ENCODE measurements at places on chromosomes 3 and 15.

DNA sequence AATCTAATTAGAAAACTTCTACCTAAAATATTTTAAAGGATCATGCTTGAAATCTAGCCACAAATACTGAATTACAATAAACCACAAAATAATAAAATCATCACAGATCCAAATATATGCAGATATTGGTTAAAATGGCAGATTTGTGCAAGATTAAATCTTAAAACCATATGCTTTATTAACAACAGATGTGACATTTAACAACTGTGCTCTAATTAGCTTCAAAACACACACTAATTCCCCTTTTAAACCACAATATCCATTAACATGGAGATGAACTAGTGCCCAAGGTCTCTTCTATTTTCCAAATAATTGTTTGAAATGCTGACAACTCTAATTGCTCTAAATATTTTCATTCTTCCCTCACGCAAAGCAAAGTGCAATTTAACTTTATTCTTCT lies 1530.3 kb downstream of the SI start:
- no peak for DNase-seq

DNA sequence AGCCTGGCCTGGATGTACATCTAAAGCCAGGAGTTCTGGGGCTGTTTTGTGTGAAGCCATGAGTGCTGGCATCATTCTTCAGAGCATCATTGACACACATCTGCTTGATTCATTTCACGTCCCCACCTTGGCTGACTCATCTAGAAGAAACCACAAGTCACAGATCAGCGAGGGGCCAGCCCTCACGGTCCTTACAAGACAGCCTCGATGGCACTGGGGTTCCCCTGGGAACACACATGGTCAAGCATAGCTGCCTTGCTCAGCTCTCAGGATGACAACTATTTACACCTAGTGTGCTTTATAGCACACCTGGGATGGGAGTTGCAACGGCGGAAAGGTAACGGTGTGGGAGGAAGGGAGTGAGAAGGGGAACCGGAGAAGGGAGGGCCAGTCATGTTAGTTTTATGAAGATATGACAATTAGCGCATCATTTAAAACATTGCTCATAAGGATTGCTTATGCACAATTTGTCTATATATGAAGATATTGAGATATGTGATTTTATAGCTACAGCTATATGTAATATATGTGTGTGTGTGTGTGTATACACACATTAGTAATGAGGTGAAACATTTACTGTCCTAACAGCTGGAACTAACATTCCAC lies 227.1 kb downstream of the RPLP1 start:
- no peak for DNase-seq

DNA sequence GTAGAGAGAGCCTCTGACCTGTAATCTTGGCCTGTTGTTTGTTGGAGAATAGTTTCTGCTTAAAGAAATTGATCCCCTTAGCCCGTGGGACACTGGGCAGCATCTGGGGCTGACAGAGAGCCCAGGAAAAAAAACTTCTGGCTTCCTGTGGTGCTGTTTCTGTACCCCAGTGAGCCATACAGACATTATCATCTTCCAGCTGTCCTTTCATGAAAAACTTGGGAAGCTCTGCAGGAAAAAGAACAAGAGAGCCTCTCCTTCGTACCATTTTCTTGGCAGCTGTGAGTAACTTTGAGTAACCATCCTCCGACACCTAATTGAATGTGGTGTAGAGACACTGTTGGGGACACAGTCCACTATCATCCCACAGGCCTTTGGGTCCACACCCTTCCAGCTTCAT lies 333.0 kb downstream of the SHQ1 start:
- no peak for DNase-seq

DNA sequence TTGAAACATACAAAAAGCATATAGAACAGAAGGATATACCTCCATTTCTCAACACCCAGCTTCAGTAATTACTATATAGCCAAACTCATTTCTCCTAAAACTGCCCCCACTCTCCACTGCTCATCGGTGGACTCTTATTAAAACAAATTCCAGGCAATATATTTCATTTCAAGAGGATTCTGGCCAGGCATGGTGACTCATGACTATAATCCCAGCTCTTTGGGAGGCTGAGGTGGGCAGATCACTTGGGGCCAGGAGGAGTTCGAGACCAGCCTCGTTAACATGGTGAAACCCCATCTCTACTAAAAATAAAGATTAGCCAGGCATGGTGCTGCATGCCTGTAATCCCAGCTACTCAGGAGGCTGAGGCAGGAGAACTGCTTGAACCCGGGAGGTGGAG lies 40.9 kb downstream of the SNX4 start:
- no peak for DNase-seq

DNA sequence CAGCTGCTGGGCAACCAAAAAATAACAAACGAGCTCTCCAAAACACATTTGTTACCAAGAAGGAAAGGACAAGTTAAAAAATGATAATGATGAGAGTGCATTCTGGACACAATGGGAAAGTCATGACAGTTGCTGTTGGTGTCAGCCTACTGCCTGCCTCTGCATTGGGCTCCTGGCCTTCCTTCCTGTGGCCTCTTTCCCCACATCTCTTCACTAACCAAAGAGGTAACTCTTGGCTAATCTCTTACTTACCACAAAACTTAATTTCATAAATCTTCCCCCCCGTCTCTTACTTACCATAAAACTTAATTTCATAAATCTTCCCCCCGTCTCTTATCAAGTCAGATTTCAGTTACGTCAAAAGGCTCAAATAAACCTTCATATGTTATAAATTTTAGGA lies 58.6 kb downstream of the AGTR1 start:
- no peak for DNase-seq

DNA sequence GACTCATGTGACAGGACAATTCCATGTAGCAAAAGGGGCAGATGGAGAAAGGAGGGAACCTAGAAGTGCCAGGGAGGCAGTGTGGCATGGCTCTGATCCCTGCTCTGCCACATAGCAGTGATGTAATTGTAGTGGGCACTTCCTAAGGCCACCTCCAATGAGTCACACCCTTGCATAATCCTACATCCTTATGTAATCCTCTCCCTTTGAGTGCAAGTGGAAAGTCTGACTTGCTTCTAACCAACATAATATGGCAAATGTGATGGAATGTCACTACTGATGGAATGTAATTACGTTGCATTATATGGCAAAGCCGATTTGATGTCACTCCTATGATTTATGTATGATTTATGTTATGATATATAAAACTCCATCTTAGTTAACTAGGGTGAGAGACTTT lies 72.9 kb upstream of the ATP2C1 start:
- DNase-seq: no peak

DNA sequence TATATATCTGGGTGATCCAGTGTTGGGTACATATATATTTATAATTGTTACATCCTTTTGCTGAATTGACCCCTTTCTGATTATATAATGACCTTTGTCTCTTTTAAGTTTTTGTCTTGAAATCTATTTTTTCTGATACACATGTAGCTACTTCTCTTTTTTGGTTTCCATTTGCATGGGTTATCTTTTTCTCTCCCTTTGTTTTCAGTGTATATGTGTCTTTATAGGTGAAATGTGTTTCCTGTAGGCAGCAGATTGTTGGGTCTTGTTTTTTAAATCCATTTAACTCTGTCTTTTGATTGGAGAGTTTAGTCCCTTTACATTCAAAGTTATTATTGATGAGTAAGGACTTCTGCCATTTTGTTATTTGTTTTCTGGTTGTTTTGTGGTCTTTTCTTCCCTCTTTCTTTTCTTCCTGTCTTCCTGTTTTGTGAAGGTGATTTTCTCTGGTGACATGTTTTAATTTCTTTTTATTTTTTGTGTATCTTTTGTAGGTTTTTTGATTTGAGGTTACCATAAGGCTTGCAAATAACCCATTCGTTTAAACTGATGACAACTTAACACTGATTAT lies 56.8 kb downstream of the STARD9 start:
- no peak for DNase-seq

- no peak for DNase-seq
Observed at GRCh38 chr15:101243420-101243819, 8.4 kb downstream of the CHSY1 start.

DNA sequence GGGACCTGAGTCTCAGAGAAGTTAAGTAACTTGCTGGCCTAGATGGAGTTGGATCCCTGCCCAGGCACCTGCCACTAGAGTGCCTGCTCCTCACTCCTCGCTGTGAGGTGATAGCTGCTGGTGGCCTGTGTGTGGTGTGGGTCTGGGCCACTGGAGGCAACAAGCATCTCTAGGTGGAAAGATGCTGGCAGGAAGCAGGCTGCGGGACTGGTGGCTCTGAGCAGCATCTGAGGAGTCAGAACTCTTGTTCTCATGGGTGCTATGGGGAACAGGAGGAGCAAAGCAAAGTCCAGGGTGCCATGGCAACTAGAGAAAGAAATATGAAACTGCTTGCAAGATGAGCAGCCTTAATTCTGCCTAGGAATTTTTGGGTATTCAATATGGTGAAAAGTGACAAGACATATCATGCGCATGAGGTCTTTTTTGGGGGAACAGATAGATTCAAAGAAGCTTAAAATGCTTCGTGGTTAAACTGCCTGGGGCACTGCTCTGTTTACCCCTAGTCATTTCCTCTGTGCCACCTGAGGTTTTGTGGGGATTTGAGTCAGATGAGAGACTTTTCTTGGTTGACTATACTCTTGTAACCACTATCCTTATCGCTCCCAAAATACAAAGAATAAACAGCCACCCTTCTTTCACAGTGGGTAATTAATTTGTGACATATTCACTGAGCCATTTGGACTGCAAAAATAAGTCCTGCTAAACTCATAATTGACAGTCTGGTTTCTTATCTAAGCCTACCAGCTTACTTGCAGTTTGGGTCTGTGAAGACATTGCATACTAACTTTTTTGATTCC lies 50.3 kb downstream of the MED12L start:
- DNase-seq: peak; percentile 71

- DNase-seq: no peak
Observed at GRCh38 chr3:71956716-71957115, 171.8 kb upstream of the PROK2 start.

DNA sequence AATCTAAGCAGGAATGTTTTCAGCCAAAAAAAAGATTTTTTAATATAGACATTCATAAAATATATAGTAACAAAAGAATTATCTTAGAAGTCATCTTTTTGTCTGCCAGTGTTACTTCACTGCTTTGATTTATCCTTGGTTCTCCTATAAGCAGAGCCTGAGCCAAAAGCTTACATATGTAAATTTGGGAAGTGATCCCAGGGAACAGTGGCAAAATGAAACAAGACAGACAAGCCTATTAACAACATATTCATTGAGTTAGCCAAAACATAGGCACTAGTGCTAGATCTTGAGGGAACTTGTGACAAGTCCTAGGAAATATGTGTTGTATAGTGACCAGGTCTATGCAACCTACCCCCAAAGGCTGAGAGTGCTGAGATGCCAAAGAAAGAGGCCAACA lies 11.3 kb downstream of the GTPBP8 start:
- DNase-seq: no peak

DNA sequence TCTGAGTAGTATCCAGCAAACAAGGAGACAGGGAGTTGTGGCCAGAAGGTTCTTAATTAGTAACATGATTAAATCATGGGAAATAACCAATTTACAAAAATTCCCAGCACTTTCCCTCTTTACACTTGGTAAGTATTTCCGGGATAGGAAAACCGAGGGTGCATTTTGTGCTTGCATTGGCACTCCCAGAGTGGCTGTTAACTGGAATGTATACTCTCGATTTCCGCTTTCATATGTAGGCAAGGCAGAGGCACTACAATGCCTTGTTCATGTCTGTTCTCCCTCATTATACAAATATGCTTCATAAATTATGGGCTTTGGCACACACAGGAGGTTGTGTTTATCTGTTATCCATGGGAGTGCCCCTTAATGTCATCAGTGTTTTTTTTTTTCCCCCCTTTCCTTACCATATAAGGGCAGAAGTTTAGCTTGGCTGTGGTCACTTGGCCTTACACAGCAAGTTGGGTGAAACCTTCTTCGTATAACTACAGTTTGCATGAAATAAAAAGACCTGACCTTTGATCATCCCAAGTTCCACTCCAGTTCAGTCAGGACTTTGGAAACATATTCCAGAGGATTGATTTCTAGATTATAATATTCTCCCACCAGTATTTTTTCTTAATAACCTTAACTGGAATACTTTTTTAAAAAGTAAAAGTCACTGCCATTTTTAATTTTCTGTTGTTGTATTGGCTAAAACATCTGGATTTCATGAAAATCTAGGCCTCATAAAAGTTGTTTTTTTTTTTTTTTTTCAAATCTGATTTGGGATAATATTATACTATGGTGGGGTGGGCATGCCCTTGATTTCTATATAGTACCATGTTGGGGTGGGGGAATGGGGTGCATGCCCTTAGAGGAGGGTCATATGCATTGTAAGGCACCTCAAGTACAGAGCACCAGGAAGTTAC lies 8.9 kb downstream of the TPM1 start:
- DNase-seq: no peak

- DNase-seq: no peak
Observed at GRCh38 chr15:89494941-89495637, 1.3 kb downstream of the RHCG start.

- no peak for DNase-seq
Observed at GRCh38 chr15:73424506-73424905, 18.5 kb upstream of the REC114 start.

DNA sequence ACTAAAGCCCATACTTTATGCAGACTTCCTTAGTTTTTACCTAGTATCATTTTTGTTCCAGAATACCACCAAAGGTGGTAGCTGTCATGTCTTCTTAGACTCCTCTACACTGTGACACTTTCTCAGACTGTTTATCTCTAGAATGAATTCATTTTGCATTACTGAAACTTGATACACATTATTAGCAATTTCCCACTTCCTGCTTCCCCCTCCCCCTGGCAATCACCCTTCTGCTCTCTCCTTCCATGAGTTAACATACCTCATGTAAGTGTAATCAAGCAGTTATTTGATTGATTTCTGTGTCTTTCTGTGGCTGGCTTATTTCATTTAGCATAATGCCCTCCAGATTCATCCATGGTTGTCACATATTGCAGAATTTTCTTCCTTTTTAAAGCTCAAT lies 204.9 kb downstream of the STAG1 start:
- DNase-seq: no peak

All from NCI-H345 (cell line).